Fibroblast of skin of back (primary cell): ENCODE measurements at places on chromosomes 11 and 22.
A peak's percentile ranks its signal among the peaks of the same experiment; 100 is the strongest.

DNA sequence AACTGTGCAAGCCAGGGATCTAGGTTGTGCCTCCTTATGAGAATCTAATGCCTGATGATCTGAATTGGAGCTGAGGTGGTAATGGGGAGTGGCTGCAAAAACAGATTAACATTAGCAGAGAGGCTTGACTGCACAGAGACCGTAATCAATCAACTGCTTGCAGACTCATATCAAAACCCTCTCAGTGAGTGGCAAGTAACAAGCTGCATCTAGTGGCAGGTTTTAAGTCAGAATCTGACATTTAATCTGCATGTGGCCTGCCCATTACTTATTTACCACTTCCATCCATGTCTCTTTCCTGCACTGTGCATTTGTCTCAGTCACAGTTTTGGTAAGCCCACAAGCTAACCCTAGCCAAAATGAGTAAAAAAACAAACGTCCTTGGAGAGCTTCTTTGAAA, 11.2 kb downstream of the C11orf58 start:
- no peak for DNase-seq

DNA sequence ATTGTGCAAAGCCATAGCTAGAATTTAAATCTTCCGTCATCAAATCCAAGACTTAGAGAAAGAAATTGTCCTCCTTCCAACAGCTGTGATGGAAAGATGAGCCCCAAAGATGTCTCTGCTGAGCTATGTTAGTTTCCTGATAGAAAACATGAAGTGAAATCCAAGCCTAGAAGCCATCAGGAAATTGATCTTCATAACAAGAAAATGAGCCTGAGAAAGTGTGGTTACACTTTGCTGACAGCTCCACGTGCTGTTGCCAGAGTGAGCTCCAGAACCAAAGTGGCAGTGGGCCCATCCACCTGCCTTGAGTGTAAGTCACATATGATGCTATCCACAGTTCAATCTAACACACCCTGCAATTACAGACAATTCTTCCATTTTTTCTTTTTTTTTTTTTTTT, 58.0 kb upstream of the UBASH3B start:
- DNase-seq = no peak

- DNase-seq = peak; percentile 68
Measured at GRCh38 chr11:128908391-128909246, 17.5 kb downstream of the KCNJ5 start.

DNA sequence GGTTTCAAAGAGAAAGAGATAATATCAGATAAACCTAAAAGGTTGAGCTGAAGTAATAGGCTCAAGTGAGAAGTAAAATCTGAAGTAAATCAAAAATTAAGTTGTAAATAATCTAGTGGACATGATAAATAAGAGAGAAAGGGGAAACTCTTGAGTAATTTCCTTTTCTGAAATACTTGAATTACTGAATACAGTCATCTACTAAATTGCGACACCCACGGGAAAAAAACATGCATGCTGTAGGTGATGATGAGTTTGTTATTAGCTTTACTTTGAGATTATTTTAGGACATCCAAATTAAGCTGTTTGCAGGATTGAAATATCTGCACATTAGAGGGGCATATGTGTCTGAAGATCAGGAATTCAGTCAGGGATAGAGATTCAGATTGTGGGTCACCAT, 50.0 kb upstream of the CARD18 start:
- no peak for DNase-seq

DNA sequence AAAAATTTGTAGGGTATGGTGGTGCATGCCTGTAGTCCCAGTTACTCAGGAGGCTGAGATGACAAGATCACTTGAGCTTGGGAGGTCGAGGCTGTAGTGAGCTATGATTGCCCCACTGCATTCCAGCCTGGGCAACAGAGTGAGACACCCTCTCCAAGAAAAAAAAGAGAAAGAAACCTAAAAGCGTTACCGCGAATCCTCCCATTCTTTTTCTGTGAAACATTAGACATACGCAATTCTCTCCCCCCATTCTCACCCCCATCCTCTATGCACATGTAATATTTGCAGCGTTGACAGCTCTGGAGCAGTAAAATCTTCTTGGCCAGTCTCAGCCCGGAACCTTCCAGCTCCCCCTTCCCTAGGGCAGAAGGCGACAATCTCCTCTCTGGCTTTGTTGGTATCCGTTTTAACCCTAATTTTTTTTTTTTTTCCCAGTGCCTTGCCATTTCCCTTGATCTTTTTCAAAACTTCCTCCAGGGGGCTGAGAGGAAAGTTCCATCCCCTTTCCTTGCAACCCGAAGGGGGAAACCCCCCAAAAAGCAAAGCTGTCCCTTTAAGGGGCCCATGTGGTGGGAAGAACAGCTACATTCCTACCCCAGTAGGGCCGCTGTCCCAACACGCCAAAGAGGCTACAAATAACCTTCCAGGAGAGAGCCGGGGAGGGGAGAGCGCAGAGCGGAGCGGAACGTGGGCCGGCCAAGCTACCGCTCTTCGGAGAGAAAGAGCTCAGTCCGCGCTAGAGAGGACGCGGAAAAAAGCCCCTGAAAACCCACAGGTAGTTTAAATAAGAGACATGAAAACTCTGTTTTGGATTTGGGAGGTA, 1.9 kb downstream of the LRP4 start:
- peak; percentile 79 for DNase-seq

DNA sequence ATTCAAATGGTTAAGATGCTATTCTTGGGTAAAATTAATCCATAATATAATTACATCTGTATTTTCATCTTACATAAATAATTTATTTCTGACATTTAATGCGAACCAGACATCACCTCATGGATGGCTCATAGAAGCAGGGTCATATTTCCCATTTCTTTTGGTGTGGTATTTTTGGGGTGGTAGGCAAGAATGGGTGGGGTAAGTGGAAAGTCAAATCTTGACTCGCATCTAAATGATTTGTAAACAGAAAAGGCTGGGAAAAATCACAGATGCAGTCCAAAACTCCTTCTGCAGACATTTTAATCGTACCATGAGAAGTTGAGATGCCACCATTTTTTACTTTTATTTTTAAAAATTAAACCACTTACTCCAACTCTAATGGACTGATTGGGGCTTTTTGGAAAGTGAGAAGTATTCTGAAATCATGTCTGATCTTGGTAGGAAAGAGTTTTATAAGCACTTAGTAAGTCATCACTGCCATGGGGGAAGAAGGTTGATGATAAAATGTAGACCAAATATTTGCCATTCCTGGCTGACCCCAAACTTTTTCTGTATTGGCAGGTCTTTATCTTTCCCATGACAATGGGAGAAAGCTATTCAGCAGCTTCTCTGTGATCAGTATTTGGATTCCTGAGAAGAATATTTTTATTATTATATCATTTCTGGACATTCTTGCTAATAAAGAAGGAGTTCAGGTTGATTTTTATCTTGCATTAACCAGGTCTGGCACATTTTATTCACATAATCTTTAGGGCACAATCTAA, 47.2 kb upstream of the BLID start:
- DNase-seq = peak; percentile 93

DNA sequence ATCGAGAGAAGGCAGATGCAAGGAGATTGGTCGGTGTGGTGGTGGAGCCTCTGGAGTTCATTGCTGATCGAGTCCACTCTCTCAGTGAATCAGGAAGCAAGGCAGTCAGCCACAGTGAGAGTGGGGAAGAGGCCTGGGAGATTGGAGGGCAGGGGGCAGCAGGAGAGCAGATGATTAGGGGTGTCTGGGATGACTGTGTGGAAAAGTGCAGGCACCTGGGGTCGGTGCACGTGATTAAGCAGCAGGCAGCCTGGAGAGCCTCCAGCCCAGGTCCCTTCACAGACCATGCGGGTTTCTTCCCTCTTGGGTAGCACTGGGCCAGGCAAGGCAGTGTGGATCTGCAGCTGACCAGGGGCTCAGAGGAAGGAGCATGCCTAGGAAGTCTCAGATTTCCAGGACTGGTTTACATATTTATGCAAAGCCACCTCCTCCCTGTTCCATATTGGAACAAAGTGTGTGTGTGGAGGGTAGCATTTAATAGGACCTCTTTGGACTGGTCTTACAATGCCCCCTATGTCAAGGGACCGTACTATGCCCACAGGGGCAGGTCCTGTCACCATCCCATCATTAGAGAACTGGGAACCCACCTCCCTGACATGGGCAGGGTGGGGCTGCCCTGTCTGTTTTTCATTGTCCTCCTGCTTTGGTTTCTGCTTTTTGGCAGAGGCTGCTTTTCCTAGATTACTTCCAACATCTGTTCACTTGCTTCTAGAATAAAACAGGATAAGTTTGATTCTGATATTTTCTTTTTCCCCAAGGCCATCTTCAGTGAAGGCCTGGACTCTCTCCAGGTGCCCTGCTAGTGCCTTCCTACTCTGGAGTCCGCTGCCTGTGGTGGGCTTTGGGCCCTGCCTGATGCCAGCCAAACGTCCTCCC, 14.0 kb upstream of the GDPD5 start:
- no peak for DNase-seq

GRCh38 chr11:69391192-69392103, 90.0 kb upstream of the LINC01488 start:
- DNase-seq = no peak

GRCh38 chr11:848380-848931, 5.8 kb downstream of the TSPAN4 start:
- DNase-seq = peak; percentile 38

GRCh38 chr22:20550851-20551744, 43.7 kb downstream of the MED15 start:
- peak; percentile 63 for DNase-seq

DNA sequence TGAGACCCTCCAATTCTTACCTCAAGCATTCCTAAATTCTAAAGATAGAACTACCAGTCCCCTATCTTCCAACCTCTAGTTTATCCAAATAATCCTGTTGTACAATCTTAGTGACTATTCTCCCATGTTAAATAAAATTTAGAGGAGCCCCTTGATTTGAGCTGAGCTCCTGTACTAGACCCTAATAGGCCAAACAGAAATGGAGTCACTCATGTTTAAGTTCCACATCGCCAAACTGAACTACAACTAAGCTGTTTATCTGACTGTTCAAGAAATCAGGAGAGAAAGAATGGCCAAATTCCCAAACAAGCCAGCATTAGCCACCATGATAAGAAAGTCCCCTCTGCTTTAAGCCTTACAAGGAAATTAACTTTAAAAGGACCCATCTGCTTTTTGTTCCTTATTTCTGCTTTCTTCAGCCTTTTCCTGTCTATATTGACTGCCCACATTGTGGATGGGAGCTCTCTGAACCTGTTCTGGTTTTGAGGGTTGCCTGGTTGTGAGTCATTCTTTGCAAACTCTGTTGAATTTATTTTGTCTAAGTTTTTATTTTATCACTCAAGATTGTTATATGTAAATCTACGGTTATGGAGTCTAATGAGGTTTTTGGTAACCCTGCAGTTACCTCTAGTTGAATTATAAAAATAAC, 90.4 kb downstream of the TTC28 start:
- DNase-seq = no peak

- no peak for DNase-seq
Measured at GRCh38 chr11:2295971-2296912, 5.5 kb downstream of the C11orf21 start.

DNA sequence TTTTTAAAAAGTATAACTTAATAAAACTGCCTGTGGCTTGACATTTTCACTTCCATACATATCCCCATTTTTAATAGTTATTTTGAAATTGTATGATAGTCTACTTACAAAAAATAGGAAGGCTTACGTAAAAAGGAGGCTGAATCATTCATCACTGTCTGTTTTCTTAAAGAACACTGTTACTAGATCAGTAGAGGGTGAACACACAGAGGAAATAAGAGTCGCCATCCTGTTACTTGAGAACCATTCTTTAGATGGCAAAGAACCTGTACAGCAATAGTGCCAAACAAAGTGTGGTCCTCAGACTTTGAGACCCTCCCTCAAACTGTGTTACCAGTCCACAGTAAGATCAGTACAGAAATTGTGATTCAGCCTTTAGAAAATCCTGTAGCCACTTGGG, 180.7 kb downstream of the PGR start:
- DNase-seq = no peak

GRCh38 chr11:74438681-74439080, 28.7 kb downstream of the KCNE3 start:
- DNase-seq = no peak

- peak; percentile 37 for DNase-seq
Measured at GRCh38 chr11:79174045-79175008, 266.5 kb downstream of the TENM4 start.

- DNase-seq = peak; percentile 60
Measured at GRCh38 chr11:36292311-36292722, 3.1 kb upstream of the COMMD9 start.

DNA sequence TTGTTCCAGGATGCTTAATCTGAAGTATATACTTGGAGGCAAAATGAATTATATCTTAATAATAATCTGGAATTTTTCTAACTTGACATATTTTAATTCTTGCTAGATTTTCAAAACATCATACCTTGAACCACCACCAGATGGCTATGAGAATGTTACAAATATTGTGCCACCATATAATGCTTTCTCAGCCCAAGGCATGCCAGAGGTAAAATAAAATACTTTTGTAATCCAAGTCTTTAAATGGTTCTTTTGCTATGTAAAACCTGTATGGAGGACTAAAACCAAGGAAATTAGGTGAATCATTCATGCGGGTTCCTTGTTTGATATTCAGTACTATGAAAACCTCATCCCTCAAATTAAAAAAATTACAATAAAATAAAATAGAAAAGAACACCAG, 14.4 kb downstream of the NAALAD2 start:
- no peak for DNase-seq

DNA sequence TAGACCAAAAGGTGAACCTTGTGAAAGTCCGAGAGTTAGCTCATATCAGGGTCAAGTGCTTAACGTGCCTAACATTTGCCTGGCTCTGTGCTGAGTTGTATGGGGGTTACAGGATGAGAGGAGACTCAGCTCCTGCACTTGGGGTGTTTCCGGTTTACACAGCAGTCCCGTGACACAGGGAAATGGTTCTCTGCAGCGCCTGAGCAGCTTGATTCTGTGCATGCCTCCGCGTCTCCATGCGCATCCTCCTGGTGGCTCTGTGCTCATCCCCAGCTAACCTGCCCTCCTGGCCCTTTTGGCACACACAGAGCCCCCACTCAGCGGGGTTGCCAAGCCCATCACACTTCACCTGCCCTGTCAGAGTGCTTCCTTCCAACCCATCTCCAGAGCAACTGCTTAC, 238.3 kb upstream of the TBCEL start:
- DNase-seq = no peak

DNA sequence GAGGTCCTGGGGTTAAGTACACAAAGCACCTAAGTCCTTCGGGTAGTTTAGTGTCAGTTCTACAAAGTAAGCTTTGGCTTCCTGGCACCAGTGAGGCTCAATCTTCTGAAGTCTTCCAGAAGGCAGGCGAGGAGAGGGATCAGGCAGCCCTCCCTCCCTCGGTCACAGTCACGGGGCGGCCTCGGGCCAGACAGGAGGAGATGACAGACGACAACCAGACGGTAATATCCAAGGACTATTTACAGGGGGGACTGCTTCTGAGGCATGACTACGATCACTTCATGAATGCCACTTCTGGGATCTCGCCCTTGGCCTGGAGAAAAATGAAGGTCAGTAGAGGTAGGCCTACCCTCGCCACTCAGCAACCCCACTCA, 383 bp upstream of the TMEM223 start:
- no peak for DNase-seq
